Stimulated activated CD4-positive, alpha-beta T cell treated with anti-CD3 and anti-CD28 coated beads, Interleukin-1b, Interleukin-23, amount 100 ng/mL, for 1 hour (primary cell): ENCODE measurements at places on chromosomes 13 and 19.

DNA sequence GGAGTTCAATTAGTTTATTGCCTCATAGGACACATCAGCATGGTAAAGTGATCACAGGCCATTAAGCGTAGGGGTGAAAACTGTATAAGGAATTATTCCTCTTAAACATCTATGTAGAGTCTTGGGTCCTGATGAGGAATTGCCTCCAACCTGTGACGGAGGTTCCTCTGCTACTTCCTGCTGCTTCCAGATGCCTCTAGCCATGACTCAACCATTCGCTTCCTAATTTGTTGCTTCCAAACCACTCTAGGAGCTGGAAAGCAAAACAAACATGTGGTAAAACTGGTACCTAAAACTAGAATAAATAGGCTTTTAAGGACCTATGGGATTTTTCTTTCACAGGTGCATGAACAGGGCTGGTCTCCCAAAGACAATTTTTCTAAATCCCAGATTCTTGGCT, 253.8 kb downstream of the KLF12 start:
- DNase-seq = no peak

GRCh38 chr13:36438594-36439483, 6.5 kb downstream of the CCNA1 start:
- no peak for DNase-seq

DNA sequence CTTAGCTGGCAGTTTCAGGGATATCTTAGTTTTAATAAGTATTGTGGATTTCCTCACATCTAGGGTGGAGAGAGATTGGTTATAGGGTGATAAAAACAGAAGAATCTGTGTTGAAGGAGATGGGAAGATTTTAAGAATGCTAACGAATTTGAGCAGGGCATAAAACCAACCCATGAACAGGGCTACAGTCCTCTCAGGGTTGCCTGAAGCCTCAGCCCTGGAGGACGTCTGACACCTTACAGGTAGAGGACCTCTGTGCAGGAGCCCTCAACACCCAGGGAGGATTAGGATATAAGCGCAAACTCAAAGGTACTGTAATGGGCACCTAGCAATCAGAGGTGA, 461 bp upstream of the WASF3 start:
- no peak for DNase-seq

GRCh38 chr13:24922387-24922744, 158.4 kb downstream of the RNF17 start:
- DNase-seq = no peak

DNA sequence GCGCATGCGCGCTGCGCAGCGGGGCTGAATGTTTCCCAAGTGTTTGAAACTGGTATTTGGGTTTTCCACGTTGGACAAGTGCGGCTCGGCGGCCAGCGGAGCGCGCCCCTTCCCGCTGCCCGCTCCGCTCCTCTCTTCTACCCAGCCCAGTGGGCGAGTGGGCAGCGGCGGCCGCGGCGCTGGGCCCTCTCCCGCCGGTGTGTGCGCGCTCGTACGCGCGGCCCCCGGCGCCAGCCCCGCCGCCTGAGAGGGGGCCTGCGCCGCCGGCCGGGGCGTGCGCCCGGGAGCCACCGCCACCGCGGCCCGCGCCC, at the start of gene ING1:
ING1 (plus strand) TSS at position 59 of the 311 bp plus-strand sequence. CDS start 450 bp downstream, outside the sequence.
- no peak for DNase-seq
